ENCODE measurements at places on chromosomes 4 and X.
A peak's percentile ranks its signal among the peaks of the same experiment; 100 is the strongest.

- H3K4me3 ChIP-seq = no peak overlapping the region
- no peaks in the 10 kb centered on the region for H3K27me3 ChIP-seq
- H3K36me3 ChIP-seq = no peaks in the 10 kb centered on the region
- no peak for DNase-seq
These were observed 904.3 kb upstream of the GRIA3 start for GRCh38 chrX:122279746-122280145.

DNA sequence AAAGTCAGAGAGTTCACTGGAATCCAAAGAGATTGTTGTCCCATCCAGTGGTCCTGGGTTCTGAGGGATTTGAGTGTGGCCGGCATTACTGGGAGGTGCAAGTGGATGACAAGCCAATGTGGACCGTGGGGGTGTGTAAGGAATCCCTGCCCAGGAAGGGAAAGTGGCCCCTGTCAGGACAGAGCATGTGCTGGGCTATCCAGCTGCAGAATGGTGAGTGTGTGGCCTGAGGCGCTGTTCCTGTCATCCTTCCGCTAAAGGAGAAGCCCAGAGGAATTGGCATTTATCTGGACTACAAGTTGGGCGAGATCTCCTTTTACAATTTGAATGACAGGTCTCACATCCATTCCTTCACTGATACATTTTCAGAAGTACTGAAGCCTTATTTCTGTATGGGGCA, 20.4 kb upstream of the TRIM60 start:
- H3K4me1 ChIP-seq = no peaks in the 10 kb centered on the region
- no peaks in the 10 kb centered on the region for H3K27me3 ChIP-seq
- no peak overlapping the region for H3K27ac ChIP-seq

- no peaks in the 10 kb centered on the region for H3K36me3 ChIP-seq
- DNase-seq = no peak
- no peak overlapping the region for H3K4me3 ChIP-seq
- no peaks in the 10 kb centered on the region for H3K27me3 ChIP-seq
- no peaks in the 10 kb centered on the region for H3K4me1 ChIP-seq
These were observed 11.9 kb upstream of the UBA6 start for GRCh38 chr4:67712650-67713528.

DNA sequence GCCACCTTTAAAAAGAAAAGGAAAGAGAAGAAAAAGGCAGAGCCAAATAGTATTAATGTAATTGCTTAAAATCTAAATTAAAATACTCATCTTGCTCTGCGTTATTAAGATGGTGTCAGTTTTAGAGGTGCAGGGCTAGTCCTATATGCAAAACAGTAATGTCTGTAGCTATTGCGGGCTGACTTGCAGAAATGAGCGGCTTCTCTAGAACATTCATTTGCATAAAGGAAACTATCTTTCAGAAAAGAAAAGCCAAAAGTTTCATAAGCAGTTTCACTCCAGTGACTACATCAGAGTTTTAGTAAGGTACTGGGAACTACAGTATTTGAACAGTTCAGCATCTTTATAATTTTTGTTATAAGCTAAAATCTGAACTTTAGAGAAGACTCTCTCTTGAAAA, 6.0 kb downstream of the SMAD1 start:
- DNase-seq = no peak
- H3K27me3 ChIP-seq = no peaks in the 10 kb centered on the region
- H3K4me3 ChIP-seq = no peak overlapping the region
- H3K36me3 ChIP-seq = no peaks in the 10 kb centered on the region
- H3K27ac ChIP-seq = no peak overlapping the region

DNA sequence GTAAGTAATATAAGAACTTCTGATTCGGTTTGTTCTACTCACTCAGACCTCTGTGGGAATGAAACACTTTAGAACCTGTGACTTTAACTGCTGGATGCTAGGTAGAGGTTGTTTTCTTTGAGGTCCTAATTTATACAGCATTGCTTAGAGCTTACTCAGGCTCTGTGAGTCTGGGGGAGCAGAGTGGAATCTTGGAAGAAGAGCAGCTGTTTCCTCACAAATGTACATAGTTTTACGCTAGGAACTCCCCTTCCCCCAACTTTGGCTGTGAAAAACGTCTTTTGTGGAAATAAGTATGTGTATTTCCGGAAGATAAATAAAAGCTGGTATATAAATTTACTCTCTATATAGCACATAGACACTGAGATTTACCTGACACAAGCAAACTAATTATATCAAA, 141.4 kb downstream of the NAA11 start:
- H3K4me3 ChIP-seq = no peak overlapping the region
- no peak for DNase-seq
- no peaks in the 10 kb centered on the region for H3K4me1 ChIP-seq
- no peaks in the 10 kb centered on the region for H3K36me3 ChIP-seq
- no peak overlapping the region for H3K27ac ChIP-seq

DNA sequence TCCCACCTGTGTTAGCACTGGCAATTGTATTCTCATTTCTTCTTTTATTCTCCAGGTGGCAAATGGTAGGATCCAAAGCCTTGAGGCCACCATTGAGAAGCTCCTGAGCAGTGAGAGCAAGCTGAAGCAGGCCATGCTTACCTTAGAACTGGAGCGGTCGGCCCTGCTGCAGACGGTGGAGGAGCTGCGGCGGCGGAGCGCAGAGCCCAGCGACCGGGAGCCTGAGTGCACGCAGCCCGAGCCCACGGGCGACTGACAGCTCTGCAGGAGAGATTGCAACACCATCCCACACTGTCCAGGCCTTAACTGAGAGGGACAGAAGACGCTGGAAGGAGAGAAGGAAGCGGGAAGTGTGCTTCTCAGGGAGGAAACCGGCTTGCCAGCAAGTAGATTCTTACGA, 176.9 kb downstream of the PTTG2 start:
- no peak for DNase-seq
- peaks cover 71% of the 10 kb centered on the region for H3K36me3 ChIP-seq
- no peak overlapping the region for H3K4me3 ChIP-seq
- no peaks in the 10 kb centered on the region for H3K4me1 ChIP-seq
- no peaks in the 10 kb centered on the region for H3K27me3 ChIP-seq

GRCh38 chrX:140715787-140716186, 6.2 kb downstream of the LINC00632 start:
- no peaks in the 10 kb centered on the region for H3K27me3 ChIP-seq
- DNase-seq = no peak
- H3K4me3 ChIP-seq = no peak overlapping the region
- no peaks in the 10 kb centered on the region for H3K4me1 ChIP-seq
- no peaks in the 10 kb centered on the region for H3K36me3 ChIP-seq

DNA sequence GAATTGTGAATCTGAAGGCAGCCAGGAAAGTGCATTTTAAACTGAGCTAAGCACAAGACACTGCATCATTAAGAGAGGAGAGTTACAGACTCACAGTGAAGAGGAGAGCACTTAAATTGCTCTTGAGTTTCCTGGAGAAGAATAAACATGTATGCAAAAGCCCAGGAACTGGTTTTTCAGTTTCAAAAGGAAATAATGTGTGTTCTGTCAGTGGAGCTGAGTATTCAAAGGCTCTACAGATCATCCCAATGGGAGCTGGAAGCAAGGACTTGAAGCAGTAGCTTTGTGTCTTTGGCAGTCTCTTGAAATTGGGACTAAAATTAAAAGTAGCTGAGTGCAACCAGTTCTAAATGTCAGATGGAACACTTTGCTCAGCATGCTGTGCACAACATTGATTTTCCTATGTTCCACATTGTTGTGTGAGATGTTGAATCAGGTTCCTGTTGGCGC, 147.5 kb upstream of the ANK2 start:
- no peaks in the 10 kb centered on the region for H3K36me3 ChIP-seq
- no peak for DNase-seq
- no peaks in the 10 kb centered on the region for H3K4me1 ChIP-seq
- no peak overlapping the region for H3K4me3 ChIP-seq

- no peak for DNase-seq
- peaks cover 68% of the 10 kb centered on the region for H3K4me1 ChIP-seq
- no peaks in the 10 kb centered on the region for H3K36me3 ChIP-seq
- peak overlapping the region; percentile 34 for H3K4me3 ChIP-seq
- peak overlapping the region; percentile 78 for H3K27ac ChIP-seq
These were observed 109.2 kb upstream of the LIMCH1 start for GRCh38 chr4:41428601-41429279.

DNA sequence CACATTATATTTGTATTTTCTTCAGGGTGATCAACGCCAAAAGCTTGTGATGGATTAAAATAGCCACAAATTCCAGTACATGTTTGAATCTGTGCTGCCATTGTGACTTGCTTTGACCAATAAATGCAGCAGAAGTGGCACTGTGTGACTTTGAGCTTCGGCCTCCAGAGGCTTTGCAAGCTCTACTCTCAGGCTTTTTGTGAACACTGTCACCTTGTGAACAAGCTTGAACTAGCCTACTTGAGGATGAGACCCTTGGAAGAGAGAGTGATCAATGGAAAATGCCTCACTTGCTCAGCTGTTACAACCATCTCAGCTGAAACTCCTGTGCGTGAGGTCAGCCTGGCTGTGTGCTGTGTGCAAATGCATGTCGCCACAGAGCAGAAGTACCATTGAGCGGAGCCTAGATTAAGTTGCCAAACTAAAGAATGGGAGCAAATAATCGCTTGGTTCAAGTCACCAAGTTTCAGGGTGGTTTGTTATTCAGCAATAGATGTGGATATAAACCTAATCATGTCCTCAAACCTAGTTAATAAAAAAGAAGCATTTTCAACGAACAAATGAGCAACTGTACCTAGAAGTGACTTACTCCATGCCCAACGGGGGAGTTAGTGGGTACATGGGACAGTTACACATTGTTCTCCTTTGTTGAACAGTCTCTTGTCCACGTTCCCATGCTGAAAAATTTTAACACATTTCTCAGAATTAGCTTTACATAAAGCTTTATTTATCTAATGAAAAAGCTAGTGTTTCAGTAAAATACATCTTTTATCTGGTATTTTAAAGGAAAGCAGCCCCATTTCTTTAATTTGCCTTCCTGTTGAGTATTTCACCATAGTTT, 23.5 kb downstream of the NOA1 start:
- no peaks in the 10 kb centered on the region for H3K36me3 ChIP-seq
- peaks cover 4% of the 10 kb centered on the region for H3K4me1 ChIP-seq
- no peak overlapping the region for H3K27ac ChIP-seq

DNA sequence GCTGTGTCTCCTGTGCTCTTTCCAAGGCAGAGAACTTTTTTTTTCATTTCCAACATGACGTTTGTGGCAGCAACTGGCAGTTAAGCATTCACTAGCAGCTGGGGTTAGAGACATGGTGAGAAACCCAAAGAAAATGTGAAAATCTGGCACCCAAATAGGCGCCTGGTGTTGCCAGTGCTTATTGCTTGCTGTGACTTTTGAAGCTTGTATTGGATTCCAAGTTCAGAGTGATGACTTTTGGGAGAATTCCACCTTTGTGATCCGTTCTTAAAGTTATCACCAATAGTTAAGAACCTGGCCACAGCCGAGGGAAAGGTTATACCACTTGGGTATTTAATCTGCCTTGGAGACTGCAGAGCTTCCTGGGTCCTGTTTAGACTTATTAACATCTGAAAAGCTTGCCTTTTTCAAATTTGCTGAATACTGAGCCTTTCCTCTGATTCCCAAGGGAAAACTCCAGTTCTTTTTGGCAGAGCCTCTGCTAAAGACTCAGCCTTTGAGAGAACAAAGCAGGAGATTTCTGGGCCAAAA, 101.0 kb downstream of the OPHN1 start:
- DNase-seq = no peak
- no peak overlapping the region for H3K27ac ChIP-seq
- H3K4me1 ChIP-seq = no peaks in the 10 kb centered on the region
- H3K4me3 ChIP-seq = no peak overlapping the region
- H3K27me3 ChIP-seq = no peaks in the 10 kb centered on the region
- no peaks in the 10 kb centered on the region for H3K36me3 ChIP-seq

DNA sequence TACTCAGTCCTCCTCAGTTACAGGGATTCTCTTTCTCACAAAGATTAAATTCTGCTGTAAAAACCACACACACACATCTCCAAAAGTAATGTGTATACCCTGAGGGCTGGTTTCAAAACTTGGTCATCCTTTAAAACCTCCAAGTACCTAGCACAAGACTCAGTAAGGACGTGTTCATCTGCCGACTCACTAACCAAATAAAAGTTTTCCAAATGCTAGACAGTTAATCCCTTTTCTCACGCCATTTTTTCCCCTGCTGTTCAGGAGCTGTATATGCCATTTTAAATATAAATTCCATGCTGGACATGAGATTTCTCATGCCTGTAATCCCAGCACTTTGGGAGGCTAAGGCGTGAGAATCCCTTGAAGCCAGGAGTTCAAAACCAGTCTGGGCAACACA, 3.9 kb upstream of the SAT1 start:
- H3K36me3 ChIP-seq = no peaks in the 10 kb centered on the region
- DNase-seq = no peak
- no peaks in the 10 kb centered on the region for H3K4me1 ChIP-seq
- no peaks in the 10 kb centered on the region for H3K27me3 ChIP-seq
- no peak overlapping the region for H3K4me3 ChIP-seq

GRCh38 chrX:135114392-135114791, 5.9 kb downstream of the ETDB start:
- H3K27me3 ChIP-seq = no peaks in the 10 kb centered on the region
- no peaks in the 10 kb centered on the region for H3K4me1 ChIP-seq
- no peaks in the 10 kb centered on the region for H3K36me3 ChIP-seq

- H3K4me1 ChIP-seq = no peaks in the 10 kb centered on the region
- H3K27ac ChIP-seq = no peak overlapping the region
- no peaks in the 10 kb centered on the region for H3K36me3 ChIP-seq
- H3K4me3 ChIP-seq = no peak overlapping the region
- DNase-seq = peak; percentile 64
These were observed 146.3 kb upstream of the RPS6KA3 start for GRCh38 chrX:20412871-20413486.

DNA sequence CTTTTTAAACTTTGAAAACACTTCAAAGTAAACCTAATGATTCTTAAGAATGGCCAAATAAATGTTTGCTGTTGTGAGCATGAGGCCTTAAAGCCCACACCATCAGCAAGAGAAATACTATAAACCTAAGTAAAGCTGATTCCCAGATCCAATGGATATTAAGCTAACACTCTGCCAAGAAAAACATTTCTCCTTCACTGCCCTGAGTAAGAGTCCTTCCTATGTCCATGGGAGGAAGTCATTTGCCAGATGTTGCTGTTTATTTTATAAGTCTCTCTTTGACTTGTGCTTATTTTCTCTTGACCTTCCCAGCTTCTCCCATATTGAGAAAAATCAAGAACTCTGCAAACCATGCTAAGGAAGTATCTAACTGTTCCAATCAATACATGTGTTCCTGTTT, 154.3 kb upstream of the EDNRA start:
- H3K4me3 ChIP-seq = no peak overlapping the region
- DNase-seq = no peak
- no peaks in the 10 kb centered on the region for H3K36me3 ChIP-seq
- no peaks in the 10 kb centered on the region for H3K27me3 ChIP-seq
- H3K27ac ChIP-seq = no peak overlapping the region

GRCh38 chr4:173332021-173332487, 2.1 kb downstream of the HMGB2 start:
- no peaks in the 10 kb centered on the region for H3K4me1 ChIP-seq
- H3K4me3 ChIP-seq = peak overlapping the region; percentile 97
- H3K27me3 ChIP-seq = no peaks in the 10 kb centered on the region
- H3K27ac ChIP-seq = peak overlapping the region; percentile 93

DNA sequence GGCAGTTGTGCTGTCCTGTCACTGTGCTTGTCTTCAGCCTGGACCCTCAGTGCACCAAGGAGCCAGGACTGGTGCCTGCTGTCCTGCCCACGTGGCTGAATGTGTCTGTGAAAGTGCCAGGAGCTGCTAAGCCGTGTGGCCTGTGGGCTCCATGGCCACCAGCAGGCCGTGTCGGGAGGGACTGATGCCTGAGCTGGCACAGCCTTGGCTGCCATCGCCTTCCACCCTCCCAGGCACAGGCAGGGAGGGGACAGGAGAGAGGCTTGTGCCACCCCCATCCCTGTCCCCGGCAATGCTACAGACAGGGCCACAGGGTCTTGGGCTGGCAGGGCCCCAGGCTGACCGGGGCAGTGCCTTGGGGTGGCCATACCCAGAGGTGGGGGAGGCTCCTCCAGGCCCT, 24.8 kb downstream of the DOK7 start:
- H3K27ac ChIP-seq = peak overlapping the region; percentile 4
- H3K4me1 ChIP-seq = peaks cover 14% of the 10 kb centered on the region
- peaks cover 3% of the 10 kb centered on the region for H3K36me3 ChIP-seq
- DNase-seq = no peak
